ENCODE measurements at places on chromosomes 12 and 14. TPM values are rescaled to one million over a fixed set of nuclear protein-coding genes. Genes with fewer than 3 reads are reported as not detected.

GRCh38 chr12:46136249-46136648, 132.6 kb downstream of the SLC38A1 start:
- no peak for DNase-seq

GRCh38 chr12:91896286-91897024, 249.2 kb downstream of the BTG1 start:
- DNase-seq = peak; percentile 76

Gene DPPA3
- total RNA-seq = not detected

DNA sequence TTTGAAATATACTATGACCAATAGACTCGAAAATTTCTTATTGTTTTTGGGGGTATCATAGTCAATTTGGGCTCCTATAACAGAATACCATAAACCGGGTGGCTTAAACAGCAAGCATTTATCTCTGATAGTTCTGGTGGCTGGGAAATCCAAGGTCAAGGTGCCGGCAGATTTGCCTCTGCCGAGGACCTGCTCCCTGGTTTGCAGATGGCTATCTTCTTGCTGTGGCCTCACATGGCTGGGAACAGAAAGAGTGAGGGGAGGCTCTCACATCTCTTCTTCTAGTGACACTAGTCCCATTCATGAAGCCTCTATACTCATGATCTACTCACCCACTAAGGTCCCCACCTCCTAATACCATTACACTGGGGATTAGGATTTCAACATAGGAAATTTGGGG, 70.7 kb downstream of the BORCS5 start:
- DNase-seq = no peak

Gene MUCL1
- total RNA-seq = not detected

GRCh38 chr12:1629338-1630132, 504 bp downstream of the WNT5B start:
- DNase-seq = no peak

Gene GARIN6
- not detected for total RNA-seq

Gene CPM
- 20.4 TPM for total RNA-seq

GRCh38 chr14:106442857-106443256, 916.5 kb downstream of the TMEM121 start:
- DNase-seq = no peak

GRCh38 chr12:6745741-6746525, 7.0 kb downstream of the MLF2 start:
- DNase-seq = peak; percentile 72

Gene GLTP
- total RNA-seq = 36.4 TPM

DNA sequence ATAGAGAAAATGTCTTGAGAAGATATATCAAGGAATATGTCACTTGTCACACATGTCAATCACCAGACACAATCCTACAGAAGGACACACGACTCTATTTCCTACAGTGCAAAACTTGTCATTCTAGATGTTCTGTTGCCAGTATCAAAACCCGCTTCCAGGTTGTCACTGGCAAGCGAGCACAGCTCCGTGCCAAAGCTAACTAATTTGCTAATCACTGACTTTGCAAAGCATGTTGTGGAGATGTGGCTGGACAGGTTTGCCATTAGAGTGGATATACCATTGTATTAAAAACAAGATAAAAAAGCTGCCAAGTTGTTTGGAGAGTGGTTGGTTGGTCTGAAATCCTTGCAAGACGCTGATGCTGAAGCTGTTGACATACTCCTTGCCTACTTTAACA, 7.9 kb upstream of the SGPP1 start:
- DNase-seq = no peak

DNA sequence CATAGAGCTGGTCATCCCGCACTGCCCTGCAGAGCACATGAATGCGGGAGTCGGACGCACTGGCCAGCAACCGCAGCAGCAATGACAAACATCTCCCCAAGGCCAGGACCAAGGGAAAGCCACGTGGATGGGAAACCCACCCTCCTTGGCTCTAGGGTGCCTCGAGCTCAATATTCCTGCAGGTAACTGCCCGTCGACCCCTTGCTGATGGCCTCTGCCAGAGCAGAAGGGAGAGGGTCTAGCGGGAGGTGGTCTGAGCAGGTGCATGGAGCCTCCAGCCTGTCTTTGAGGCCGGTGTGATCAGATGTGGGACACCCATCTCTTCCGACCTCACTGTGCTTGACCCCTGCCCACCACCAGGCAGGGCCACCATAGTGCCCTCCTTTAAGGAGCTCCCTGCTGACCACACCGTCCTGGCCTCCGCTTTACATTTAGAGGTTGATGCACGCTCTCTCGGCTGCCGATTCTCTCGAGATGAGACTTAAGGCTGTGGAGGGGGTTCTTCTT, 89.7 kb downstream of the PIWIL1 start:
- DNase-seq = no peak

DNA sequence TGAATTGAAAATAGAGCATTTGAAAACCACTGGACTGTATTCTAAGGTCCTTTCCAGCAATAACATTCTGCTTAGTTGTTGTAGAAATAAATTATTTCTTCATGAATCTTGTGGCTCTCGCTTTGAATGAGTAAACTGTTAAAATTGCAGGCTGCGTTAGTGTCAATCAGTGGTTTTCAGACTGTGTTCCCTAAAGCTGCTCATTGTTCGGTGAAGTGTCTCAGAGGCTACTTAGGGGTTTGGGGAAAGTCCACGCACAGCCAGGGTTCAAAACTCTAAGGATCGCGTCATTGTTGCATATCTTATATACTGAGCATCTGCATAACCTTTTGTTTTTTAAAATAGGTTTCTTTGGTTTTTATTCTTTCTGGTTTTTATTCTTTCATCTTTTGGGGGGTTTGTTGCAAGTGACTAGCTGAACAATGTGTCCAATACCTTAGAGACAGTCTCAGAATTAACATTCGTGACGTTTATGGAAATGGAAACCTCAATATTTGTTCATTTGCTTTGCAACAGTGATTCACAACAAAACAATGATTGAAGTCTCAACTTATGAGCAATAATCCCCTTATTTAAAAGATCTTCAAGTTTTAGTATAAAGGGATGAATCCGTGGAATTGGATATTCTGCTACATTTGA, 108.1 kb downstream of the TTLL5 start:
- no peak for DNase-seq

DNA sequence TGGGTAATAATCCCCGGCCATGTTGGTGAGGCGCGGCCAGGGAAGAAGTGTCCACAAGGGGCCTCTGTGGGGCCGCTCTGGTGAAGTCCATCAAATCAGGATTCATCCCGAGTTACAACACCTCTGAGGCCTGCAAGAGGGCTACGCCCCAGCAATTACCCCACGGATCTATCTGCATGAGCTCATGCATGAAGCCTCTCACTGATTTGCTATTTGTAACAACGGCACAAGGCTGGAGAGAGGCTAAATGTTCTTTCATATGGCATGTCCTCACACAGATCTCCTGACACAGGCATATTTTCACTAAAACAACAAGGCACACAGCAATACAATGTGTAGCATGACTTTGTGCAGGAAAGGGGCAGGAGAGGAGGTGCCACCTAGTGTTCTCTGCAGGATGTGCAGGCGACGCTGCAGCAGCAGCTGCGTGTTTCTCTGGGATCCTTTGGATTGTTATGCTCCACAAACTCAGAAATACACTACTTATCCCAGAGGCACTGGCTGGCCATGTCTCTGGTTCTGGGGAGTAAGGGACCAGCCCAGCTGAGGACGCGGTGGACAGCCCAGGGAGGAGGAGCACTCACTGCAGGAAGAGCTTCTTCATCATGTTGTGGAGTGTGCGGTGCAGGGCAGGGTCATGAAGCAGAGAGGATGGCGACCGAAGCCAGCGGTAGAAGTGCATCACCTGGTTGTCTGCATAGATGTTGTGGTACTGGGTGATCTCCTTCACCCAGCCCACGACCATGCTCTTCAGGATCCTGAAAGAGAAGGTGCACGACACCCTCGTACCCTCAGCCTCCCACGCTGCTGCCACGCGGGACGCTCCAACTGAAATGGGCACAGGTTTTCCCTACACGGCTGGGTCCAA, 20.2 kb downstream of the P2RX2 start:
- peak; percentile 64 for DNase-seq

DNA sequence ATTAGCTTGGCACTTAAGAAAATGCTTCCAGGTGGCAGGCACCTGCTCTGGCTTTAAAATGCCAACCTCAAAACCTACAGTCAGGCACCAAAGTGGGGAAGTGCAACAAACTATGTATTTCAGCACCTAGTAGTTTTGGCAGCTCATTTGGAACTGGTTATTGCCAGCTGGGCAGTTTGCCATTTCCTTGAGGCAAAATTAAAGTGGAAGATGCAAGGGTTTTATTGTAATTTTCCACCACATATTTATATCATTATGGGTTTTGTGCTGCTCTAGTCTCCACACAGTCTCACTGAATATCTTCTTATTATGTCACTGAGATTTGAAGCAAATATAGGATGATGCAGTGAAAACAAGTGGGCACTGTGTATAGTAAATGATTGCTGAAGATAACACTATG, 117.0 kb downstream of the PRKD1 start:
- DNase-seq = no peak

DNA sequence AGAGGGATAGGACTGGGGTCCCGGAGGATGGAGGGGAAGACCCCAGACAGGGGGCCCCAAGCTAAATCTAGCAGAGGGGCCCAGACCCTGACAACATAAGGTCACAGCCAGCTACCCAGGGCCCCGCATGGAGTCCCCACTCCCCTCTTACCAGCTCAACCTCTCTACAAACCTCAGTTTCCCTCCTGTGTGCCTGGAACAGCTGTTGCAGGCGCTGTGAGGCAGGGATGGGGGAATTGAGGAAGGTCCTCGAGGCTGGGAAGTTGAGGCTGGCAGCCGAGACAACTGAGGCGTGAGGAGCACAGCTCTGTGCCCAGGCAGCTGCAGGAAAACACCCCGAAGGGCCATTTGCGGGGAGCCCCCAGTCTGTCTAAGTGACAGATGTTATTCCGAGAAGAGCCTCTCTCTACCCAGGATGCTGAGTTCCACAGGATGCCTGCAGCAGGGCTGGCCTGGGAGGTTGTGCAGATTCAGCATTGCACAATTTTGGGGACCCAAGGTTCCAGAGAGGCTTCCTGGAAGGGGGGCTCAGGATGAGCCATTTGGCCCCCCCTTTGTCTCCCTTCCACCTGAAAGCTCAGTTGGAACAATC, 42.7 kb upstream of the NCOR2 start:
- DNase-seq = no peak

Gene PAPOLA
- total RNA-seq = 127 TPM

DNA sequence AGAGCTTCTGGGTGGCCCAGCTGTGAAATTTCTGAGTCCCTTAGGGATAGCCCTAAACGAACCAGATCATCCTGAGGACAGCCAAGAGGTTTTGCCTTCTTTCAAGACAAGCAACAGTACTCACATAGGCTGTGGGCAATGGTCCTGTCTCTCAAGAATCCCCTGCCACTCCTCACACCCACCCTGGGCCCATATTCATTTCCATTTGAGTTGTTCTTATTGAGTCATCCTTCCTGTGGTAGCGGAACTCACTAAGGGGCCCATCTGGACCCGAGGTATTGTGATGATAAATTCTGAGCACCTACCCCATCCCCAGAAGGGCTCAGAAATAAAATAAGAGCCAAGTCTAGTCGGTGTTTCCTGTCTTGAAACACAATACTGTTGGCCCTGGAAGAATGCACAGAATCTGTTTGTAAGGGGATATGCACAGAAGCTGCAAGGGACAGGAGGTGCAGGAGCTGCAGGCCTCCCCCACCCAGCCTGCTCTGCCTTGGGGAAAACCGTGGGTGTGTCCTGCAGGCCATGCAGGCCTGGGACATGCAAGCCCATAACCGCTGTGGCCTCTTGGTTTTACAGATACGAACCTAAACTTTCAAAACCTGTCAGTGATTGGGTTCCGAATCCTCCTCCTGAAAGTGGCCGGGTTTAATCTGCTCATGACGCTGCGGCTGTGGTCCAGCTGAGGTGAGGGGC, 38.9 kb downstream of the DAD1 start:
- DNase-seq = no peak

Gene ST8SIA1
- 4.0 TPM for total RNA-seq

DNA sequence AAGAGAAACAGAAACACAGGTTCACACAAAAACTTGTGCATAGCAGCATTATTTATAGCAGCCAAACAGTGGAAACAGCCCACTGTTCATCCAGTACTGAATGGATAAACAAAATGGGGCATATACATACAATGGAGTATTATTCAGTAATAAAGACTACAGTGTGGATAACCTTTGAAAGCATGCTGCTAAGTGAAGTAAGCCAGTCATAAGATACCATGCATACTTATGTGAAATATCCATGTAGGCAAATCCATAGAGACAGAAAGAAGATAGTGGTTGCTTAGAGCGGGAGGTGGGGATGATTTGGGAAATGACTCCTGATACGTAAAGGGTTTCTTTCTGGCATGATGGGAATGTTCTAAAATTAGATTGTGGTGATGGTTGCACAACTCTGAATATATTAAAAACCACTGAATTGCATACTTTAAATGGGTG, 99.4 kb downstream of the CRADD start:
- no peak for DNase-seq

DNA sequence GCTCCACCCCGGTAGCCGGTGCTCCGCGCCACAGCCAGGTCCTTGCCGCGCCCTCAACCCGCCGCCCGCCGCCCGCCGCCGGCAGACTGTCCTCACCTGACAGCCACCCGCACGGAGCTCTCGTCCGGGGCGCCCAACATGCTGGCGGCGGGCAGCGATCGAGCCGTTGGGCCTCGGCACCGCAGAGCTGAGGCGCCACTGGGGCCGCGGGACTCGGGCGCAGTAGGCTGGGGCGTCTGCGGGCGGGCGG, 164 bp downstream of the KIF21A start:
- no peak for DNase-seq

GRCh38 chr14:70047598-70048312, 141.0 kb downstream of the SLC8A3 start:
- DNase-seq = no peak

Gene LAG3
- total RNA-seq = 1.2 TPM

GRCh38 chr12:117674313-117674712, 294.5 kb downstream of the KSR2 start:
- DNase-seq = no peak

DNA sequence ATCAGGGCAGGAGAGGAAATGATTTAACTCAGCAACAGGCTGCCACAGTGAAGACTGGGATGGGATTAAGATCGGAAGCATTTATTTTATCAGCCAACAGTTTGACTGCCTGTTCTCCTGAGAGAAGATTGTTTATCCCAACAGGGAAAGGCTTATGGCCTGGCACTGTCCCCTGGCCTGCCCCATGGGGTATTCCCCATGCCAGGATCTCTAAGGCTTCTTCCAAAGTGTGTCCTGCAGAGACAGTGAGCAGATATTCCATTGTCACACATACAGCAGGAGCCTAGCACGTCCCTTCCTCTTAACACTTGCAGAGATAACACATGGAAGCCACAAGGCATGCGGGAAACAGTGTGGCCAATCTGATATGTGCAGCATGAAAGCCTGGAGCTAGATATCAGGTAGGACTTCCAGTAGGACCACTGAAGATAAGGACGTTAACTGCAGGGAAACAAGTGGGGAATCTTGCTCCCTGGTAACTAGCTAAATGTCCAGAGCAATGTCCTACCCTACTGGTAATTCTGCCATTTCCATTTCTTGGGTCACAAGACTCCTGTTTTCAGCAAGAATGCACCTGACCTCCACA, 48.2 kb downstream of the IQSEC3 start:
- no peak for DNase-seq

DNA sequence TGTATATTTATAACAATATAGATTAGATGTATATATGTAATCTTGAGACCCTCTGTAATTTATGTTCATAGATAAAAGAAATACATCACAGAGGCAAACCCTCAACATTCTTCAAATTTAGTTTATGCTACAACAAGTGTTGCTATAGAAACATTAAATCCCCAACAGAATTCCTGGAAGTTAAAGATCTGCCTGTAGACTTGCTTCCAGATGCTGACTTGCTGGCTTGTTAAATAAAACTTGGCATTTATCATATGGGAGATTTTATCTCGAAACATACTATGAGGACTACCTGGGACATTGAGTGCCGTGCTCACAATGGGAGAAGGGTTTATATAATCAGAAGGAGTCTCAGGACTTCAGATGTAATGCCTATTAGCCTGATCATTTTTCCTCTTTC, 136.3 kb upstream of the PLXNC1 start:
- no peak for DNase-seq

All from posterior vena cava (tissue), 2 donors.